ENCODE measurements at places on chromosomes 12 and 14. TPM values are rescaled to one million over a fixed set of nuclear protein-coding genes. Genes with fewer than 3 reads are reported as not detected.

The CCDC177 gene
- total RNA-seq: not detected

The UNC79 gene
- total RNA-seq: 0.22 TPM

The HOXC11 gene
- total RNA-seq: not detected

The TBC1D30 gene
- total RNA-seq: 0.11 TPM

The HOXC4 gene
- 2.0 TPM for total RNA-seq

The RTL1 gene
- total RNA-seq: not detected

The TGFB3 gene
- total RNA-seq: 0.33 TPM

The NOC4L gene
- 7.5 TPM for total RNA-seq

The MGST1 gene
- 15.7 TPM for total RNA-seq

The POTEG gene
- total RNA-seq: not detected

The KRT78 gene
- not detected for total RNA-seq

The ZNF891 gene
- 0.76 TPM for total RNA-seq

The CCNK gene
- 54.4 TPM for total RNA-seq

All from placental epithelial cell (primary cell).